Foreskin keratinocyte (primary cell): ENCODE measurements at places on chromosomes 3 and 15. TPM values are rescaled to one million over a fixed set of nuclear protein-coding genes. Genes with fewer than 3 reads are reported as not detected.

Gene WDR93
- not detected in 2 replicates for total RNA-seq

Gene POLR2M
- total RNA-seq, result 43.4 and 55.6 TPM in 2 replicates

Gene CLPX
- 39.9 and 43.6 TPM in 2 replicates for total RNA-seq

Gene RAF1
- total RNA-seq, result 67.3 and 70.7 TPM in 2 replicates

Gene SYNPR
- not detected in 2 replicates for total RNA-seq
